ENCODE measurements at places on chromosomes 7 and 10.

DNA sequence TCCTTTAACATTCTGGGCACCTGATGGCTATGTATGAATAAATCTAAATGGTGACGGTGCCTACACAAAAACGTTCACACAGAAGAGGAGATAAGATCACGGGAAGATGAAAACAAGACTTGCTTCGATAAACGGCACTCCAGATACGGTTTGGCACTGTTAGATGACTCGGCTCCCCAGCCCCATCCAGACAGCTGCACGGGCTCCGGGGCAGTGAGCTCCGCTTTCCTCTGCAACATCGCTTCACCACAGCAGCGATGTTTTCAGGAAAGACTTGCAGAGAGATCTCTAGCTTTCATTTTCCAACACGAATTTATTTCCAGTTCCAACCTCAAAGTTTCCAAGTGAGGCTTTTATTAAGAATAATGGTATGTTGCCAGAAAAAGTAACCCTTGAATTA lies 132.1 kb downstream of the KLF6 start:
- DNase-seq: no peak

GRCh38 chr10:124224331-124225028 lies 131.1 kb upstream of the CHST15 start:
- no peak for DNase-seq

DNA sequence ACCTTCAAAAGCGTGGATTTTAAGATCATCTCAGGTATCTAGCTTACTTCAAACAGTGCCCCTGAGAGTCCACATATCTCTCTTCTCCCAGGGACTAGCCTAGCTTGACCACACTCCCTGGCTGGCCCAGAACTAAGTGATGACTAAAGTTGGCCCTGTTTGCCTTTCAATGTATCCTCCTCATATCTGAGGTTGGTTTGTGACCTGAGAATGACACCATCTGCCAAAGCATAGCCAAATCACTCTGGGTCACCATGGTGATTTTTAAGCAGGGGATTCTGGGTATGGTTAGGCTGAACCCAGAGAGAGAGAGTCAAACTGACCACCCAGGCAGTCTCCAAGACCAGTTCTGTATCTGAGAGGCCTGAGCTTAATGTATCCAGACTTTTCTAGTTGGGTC lies 16.2 kb downstream of the CNNM1 start:
- DNase-seq: no peak

GRCh38 chr7:159034394-159034793 lies 110.3 kb downstream of the VIPR2 start:
- DNase-seq: peak; percentile 20

- no peak for DNase-seq
Observed at GRCh38 chr10:106169241-106169640, 995.3 kb downstream of the SORCS1 start.

GRCh38 chr7:11235491-11235890 lies 261.8 kb downstream of the PHF14 start:
- no peak for DNase-seq

GRCh38 chr7:87564296-87564963 lies 36.3 kb downstream of the ABCB1 start:
- DNase-seq: peak; percentile 46

- DNase-seq: no peak
Observed at GRCh38 chr7:16034353-16034752, 347.9 kb upstream of the MEOX2 start.

DNA sequence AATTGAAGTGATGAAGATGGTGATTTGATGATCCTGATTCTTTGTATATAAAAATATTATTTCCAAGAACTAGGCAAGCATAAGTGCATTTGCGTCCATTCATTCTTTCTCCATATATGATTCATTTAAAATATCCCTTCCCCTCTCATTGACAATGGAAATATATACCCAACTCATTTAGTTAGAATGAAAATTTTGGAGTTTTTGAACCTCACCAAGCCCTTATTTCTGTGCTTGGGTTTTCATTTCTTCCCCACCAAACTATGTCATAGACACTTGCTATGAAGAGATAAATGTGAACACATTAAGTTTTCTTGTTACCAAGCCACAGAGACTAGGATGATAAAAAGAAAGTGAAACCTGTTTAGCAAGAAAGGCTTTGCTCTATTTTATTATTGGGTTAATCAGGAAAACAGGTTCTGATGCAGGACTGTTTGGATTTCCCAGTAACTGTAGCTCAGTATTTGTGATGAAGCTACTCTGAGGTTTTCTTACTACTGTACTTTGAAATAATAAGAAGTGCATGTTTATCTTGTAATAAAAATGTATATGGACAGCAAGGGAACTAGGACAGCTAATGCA lies 68.3 kb downstream of the ITGB1 start:
- no peak for DNase-seq

DNA sequence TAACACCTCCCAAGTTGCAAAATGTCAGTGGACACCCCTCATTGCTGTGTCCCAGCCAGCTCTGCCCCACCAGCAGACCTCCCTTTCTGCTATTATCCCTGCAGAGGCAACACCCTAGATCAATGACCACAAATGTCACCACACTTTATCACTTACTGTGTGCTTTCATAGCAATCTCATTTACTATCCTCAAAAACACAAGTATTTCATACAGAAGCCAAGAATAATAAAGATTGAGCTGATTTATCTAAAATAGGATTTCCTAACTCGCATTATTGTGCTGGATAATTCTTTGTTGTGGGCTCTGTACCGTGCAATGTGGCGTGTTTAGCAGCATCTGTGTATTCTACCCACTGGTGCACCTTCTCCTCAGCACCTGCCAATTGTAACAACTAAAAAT lies 13.2 kb upstream of the ABCB5 start:
- DNase-seq: no peak

GRCh38 chr10:3623746-3624145 lies 161.3 kb downstream of the KLF6 start:
- DNase-seq: no peak

GRCh38 chr10:63542835-63543575 lies 21.8 kb downstream of the REEP3 start:
- no peak for DNase-seq

DNA sequence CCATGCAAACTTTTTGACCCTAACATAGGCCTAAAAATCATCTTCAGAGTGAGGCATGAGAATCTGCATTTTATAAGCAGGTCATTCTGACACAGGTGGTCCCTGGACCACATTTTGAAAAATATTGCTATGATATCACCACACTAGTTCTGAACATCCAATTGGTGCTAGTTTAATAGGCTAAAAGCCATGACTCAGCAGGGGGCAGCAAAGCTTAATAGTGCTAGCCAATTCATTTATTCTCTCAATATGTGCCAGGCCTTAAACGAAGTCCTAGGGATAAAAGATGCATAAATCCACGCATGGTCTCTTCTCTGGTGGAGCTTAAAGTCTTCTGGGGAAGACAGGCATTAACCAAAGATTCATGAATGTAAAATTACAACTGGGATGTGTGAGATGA lies 10.2 kb upstream of the SLC25A28 start:
- peak; percentile 59 for DNase-seq

All from ureter (tissue), 1 donor.